ENCODE measurements at places on chromosomes 5 and 9. TPM values are rescaled to one million over a fixed set of nuclear protein-coding genes. Genes with fewer than 3 reads are reported as not detected.

SLCO6A1 gene
- total RNA-seq: 0.75 TPM

LIX1 gene
- not detected for total RNA-seq

CHSY3 gene
- total RNA-seq: 19.5 TPM

PCDHGA4 gene
- total RNA-seq: 10.2 TPM

ARSI gene
- total RNA-seq: 0.91 TPM

CYLC2 gene
- total RNA-seq: not detected

GKAP1 gene
- 8.0 TPM for total RNA-seq

GRCh38 chr5:113343343-113343742 is 91.4 kb downstream of the TSSK1B start:
- no peak overlapping the region for H3K27ac ChIP-seq
- H3K27me3 ChIP-seq: no peaks in the 10 kb centered on the region
- H3K4me3 ChIP-seq: no peak overlapping the region
- H3K36me3 ChIP-seq: no peaks in the 10 kb centered on the region

DNA sequence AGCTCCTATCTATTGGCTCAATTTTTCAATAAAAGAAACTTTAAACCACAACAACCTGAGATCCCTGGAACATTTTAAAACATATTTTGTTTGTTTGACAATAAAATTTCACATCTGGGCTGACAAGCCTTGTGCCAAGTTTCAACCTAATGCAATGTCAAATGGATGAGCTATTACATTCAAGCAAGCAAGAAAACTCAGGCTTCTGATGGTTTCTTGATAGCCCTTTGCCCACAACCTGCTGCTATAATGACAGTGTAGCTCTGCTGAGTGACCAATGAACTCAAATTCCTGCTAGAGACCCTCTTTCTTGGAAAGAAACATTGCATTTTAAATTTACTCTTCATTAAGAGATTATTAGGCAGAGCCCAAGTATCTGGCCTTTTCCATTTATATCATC is 472.9 kb downstream of the ARHGEF28 start:
- H3K27ac ChIP-seq: no peak overlapping the region
- DNase-seq: no peak
- H3K4me1 ChIP-seq: peaks cover 7% of the 10 kb centered on the region
- no peak overlapping the region for H3K4me3 ChIP-seq
- H3K36me3 ChIP-seq: no peaks in the 10 kb centered on the region

DNA sequence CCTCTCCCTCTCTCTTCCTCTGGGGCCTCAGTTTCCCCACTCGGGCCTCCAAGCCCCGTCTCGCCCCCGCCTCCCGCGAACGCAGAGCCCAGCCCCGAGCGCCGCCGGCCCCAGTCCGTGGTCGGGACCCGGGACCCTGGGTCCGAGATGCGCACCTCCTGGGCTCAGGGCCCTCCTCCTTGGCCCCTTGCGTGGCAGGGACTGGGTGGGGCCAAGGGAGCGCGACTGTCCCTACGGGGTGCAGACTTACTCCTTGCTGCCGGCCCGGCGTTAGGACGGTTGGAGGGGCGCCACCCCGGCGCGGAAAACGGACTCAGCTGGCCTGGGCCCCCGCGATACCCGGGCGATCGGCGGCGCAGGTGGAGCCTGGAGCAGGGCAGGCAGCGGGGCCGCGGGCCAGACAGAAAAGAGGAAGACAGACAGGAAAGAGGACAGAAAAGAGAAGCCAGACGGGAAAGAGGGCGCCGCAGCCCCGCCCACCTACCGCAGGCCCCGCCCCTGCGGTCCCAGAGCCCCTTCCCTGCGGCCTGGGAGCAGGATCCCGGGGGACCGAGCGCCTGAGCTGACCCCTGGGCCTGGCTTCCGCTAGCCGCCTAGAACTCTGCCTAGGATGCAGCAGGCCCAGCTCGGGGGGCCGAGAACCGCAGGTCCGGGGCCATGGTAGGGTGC is at the start of gene GBGT1:
TSS of gene GBGT1 (minus strand) at position 411 of the 669 bp plus-strand sequence. CDS start 1,502 bp downstream, outside the sequence.
- DNase-seq: peak; percentile 87
- H3K27me3 ChIP-seq: no peaks in the 10 kb centered on the region

DNA sequence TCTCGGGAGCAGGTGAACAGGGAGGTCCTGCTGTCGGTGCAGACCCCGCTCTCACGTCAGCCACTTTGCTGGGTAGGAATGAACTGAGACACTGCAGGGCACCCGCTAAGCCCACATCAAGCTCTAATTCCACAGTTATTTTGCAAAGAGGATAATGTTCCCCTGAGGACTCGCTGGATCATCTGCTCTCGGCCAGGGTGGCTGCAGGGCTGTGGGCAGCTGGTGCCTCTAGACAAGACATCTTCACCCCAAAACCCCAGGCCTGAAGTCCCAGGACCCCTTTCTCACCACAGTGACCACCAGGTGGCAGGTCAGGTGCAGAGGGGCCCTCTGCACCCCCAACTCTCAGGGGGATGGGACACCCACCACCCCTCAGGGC is 135.1 kb upstream of the PPP1R26 start:
- no peak overlapping the region for H3K27ac ChIP-seq
- no peaks in the 10 kb centered on the region for H3K4me1 ChIP-seq
- DNase-seq: no peak
- no peak overlapping the region for H3K4me3 ChIP-seq
- no peaks in the 10 kb centered on the region for H3K27me3 ChIP-seq
- no peaks in the 10 kb centered on the region for H3K36me3 ChIP-seq

DNA sequence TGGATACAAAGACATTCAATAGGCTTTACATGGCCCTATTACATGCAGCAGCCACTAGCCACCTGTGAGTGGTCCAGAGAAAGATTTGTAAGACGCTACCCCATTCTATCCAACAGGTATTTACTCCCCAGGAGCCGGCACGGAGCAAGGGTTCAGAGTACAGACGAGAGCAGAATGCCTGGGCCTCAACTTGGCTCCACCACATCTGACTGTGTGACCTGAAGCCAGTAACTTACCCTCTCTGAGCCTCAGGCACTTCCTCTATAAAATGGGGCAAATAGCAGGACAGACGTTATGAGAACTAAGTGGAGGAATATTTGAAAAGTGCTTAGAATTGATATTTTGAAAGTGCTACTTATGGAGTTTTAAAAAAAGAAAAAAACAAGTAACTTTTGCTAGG is 100.0 kb downstream of the TLE1 start:
- H3K4me1 ChIP-seq: no peaks in the 10 kb centered on the region
- H3K4me3 ChIP-seq: no peak overlapping the region
- no peaks in the 10 kb centered on the region for H3K36me3 ChIP-seq
- peak overlapping the region; percentile 20 for H3K27ac ChIP-seq

- H3K27me3 ChIP-seq: no peaks in the 10 kb centered on the region
- no peaks in the 10 kb centered on the region for H3K4me1 ChIP-seq
- H3K4me3 ChIP-seq: no peak overlapping the region
- H3K27ac ChIP-seq: no peak overlapping the region
- no peak for DNase-seq
Observed at GRCh38 chr5:40410231-40410861, 269.4 kb upstream of the PTGER4 start.

DNA sequence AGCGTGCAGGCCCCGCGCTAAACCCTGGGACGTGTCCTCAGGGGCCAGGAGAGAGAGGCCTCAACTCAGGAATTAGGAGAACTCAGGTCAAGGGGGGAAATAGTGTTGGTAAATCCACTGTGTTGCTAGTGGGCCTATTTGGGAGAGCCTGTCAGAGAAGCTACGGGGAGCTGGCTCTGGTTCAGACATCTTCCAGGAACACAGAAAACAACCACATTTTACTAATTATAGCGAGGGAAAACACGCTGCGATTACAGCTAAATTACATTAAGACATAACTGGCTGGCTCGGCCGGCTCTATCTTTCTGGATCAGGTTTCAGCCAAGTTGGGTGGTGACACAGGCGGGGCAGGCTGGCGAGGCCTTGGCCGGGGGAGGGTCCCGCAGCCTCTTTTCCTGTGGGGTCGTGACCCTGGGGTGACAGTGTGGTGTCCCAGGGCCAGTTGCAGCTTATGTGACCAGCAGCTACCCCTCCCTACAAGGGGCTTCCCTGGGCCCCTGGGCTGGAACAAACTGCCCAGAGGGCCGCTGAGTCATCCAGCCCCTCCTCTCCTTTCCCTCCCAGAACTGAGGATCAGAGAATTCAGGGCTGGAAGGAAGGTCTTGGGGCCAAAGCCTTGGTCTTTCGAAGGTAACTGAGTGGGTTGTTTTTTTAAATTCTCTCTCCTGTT is 75.1 kb downstream of the FGF18 start:
- H3K4me3 ChIP-seq: no peak overlapping the region
- H3K4me1 ChIP-seq: no peaks in the 10 kb centered on the region
- H3K27me3 ChIP-seq: no peaks in the 10 kb centered on the region
- DNase-seq: peak; percentile 90
- no peaks in the 10 kb centered on the region for H3K36me3 ChIP-seq

GRCh38 chr5:35924122-35924949 is 14.1 kb downstream of the CAPSL start:
- DNase-seq: no peak
- no peak overlapping the region for H3K27ac ChIP-seq
- H3K27me3 ChIP-seq: no peaks in the 10 kb centered on the region
- H3K36me3 ChIP-seq: no peaks in the 10 kb centered on the region
- H3K4me1 ChIP-seq: no peaks in the 10 kb centered on the region

DNA sequence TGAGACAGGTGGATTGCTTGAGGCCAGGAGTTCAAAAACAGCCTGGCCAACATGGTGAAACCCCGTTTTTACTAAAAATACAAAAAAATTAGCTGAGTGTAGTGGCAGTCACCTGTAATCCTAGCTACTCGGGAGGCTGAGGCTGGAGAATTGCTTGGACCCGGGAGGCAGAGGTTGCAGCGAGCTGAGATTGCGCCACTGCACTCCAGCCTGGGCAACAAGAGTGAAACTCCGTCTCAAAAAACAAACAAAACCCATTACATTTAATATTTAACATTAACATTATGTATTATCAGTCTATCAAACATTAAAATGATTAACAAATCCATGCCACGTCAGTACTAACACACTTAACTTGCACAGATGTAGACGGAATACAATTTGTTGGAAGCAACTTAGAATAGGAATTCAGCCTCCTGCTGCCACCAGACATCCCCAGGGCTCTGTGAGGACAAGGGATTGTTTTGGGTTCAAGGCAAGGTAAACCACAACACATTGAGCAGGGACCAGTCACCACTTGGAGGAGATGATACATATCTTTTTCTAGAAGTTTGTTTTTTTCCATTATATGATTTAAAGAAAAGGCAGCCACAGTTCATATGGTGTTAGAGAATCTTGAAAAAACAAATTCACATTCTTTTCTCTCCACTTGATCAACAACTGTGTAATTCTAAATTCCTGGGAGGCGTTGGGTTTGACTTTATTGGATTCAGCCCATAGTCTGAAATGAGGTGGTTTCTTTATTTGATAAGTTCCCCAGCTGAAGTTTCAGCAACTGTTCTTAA is 104.1 kb upstream of the BASP1 start:
- H3K4me3 ChIP-seq: no peak overlapping the region
- no peak for DNase-seq
- no peak overlapping the region for H3K27ac ChIP-seq
- peaks cover 2% of the 10 kb centered on the region for H3K4me1 ChIP-seq
- no peaks in the 10 kb centered on the region for H3K27me3 ChIP-seq

Data from aorta (tissue), 5 donors.